NCI-H187 (cell line): ENCODE measurements at places on chromosomes 2 and 18.

GRCh38 chr2:19937004-19937403 lies 35.2 kb upstream of the TTC32 start:
- DNase-seq: no peak

- no peak for DNase-seq
Observed at GRCh38 chr2:2272841-2273240, 58.2 kb downstream of the MYT1L start.

DNA sequence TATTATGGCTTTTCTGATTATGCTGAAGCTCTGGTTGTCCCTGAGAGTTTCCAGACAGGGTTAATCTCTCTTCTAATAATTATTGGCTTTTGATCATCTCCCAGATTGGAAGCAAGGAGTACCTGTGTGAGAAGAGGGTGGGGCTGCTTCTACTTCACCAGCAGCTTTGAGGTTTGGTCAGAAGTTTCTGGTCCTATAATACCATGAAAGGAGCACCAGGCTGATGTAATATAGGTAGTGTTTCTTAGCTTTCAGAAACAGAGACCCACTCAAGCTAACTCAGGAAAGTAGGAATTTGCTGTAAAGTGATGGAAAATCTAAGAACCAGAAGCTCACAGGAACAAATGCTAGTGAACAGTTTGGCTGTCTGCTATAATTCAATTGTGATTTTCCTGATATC lies 57.6 kb downstream of the SGPP2 start:
- DNase-seq: no peak

DNA sequence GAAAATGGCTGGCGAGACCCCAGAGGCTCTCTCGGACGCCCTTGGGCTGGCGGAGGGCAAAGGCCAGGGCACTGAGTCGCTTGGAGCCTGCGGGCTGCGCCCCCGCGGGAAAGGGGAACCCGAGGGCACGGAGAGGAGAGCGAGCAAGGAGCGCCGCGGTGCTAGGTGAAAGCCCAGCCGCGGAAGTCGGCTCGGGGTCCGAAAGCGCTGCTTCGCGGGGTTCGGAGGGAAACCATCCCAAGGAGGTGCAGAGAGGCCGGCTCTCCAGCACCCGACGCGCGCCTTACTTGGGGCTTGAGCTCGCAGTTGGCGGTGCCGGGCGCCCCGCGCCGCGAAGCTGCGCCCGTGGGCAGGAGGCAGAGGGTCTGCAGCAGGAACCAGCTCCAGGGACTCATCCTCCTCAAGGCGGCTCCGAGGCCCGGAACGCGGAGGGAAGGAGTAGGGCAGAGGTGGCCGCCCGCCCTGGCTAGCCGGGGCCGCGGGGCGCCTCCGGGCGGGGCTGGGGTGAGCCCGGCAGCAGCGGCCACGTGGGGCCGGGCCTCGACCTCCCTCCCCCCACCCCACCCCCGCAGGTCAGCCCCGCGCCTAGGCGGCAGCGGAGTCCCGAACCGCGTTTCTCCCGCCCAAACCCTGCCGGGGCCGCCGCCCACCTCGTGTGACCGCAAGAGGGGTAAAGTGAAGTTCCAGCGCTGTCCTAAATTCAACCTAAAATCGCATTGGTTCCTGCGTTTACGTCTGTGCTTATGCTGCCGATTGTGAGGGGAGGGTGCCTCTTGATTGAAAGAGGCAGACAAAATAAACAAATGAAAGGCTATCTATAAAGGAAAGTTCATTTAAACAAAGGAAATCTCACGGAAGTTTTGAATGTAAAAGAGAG lies at the start of gene TRABD2A:
TRABD2A (minus strand) TSS at position 440 of the 877 bp plus-strand sequence; CDS start at position 395, 45 bp downstream.
- DNase-seq: no peak

- no peak for DNase-seq
Observed at GRCh38 chr18:59379772-59380522, 20.9 kb upstream of the LMAN1 start.

- no peak for DNase-seq
Observed at GRCh38 chr2:105875241-105875640, 130.5 kb downstream of the NCK2 start.

- DNase-seq: no peak
Observed at GRCh38 chr2:173550143-173550542, 195.5 kb downstream of the CDCA7 start.
